ENCODE measurements at places on chromosomes 12 and 14.

- no peak for DNase-seq
These were observed 142.1 kb downstream of the CNTN1 start for GRCh38 chr12:40834321-40834720.

DNA sequence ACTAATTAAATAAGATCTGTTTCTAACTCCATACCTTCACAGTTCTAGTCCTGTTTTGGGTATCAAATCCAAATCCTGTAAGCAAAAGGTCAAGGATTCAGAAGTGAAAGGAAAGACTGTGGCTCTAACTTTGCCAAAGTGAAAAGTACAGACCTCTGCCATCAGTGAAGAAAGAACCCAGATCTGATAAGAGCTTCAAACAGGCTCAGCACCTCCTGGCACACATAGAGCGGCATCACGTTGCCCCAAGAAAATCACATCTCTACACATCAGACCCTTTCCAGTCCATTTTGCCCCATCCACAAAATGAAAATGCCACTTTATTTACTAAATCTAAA lies 23.2 kb downstream of the CLIP1 start:
- no peak for DNase-seq

- no peak for DNase-seq
These were observed 271.4 kb downstream of the RASSF9 start for GRCh38 chr12:85564786-85565185.

GRCh38 chr14:105322791-105323556 lies 8.4 kb downstream of the PACS2 start:
- DNase-seq: no peak

DNA sequence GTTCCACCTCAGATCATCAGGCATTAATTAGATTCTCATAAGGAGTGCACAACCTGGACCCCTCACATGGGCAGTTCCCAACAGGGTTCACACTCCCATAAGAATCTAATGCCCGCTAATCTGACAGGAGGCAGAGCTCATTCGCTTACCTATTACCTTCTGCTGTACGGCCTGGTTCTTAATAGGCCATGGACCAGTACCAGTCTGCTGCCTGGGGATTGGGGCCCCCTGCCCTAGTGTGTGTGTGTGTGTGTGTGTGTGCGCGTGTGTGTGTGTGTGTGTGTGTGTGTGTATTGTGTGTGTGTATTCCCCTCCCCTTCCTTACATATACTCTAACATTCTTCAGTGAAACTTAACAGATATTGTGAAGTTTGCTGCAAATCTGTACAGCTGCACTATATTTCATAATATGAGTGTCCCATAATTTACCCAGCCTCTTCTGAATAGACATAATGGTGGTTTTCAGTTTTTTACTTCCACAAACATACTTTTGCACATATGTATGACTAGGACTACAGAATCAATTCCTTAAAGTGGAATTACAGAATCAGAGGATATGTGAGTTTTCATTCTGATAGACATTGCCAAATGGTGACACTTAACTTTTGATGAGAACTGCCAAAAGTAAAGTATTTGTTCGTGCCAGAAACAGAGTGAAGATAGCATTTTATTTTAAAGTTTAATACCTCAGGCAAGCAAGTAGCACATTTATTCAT lies 205.2 kb upstream of the EEA1 start:
- DNase-seq: no peak

DNA sequence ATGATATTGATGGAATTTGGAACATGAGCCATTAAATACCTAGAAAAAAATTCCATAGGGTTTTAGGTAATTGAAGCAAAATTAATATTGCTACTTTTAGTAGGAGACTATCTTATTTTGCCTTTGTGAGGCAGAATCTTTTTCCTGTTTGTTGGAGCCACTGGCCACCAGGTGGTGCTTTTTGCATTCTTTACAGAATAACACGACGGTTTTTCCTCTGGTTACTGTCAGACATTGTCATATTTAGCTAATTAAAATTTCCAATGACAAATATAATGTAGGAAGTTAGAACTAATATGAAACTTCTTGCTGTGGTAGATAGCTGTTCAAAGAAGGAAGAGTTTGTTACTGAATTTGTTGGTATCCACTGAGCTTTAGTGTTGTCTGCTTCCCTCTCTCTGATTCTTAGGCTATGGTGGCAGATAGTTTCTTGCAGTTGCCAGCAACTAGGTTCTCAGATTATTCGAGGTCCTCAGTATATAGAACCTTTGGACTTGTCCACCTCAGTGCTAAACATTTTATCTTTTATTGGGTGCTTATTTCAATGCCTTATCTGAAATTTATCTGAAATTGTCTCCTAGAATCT lies 25.7 kb downstream of the RAB21 start:
- peak; percentile 34 for DNase-seq

- peak; percentile 77 for DNase-seq
These were observed 31.9 kb upstream of the DUSP6 start for GRCh38 chr12:89384050-89384758.

- DNase-seq: no peak
These were observed 1.6 kb upstream of the NDRG2 start for GRCh38 chr14:21026274-21026987.

DNA sequence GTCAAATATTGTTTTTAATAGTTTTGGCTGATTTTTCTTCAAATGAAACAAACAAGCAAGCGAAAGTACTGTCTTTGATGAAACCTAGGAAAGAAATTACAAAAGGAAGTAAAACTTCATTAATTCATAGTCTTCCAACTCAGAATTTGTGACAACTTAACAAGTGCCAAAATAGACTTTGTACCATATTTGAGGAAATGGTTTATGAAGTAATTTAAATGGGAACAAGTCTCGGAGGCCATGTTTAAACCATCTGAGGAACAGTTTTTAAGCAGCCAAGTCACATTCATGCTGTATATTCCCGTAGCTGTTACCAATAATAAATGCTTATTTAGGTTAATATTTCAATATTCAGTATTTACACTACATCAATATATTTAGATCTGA lies 745 bp upstream of the ARHGDIB start:
- no peak for DNase-seq

DNA sequence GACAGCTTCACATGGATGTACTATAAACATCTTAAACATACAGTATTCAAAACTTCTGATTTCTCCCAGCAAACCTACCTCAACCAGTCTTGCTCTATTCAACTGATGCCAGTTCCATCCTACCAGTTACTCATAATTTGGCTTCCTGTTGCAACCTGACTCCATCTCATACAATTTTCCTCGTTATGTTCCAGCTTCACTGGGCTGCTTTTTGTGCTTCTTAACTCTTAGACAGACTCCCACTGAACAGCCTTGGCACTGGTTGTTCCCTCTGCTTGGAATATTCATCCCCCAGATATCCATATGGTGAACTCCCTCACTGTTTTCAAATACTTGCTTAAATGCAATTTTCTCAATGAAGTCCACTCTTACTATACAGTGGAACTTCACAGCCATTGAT lies 249.2 kb downstream of the AEBP2 start:
- DNase-seq: peak; percentile 52

DNA sequence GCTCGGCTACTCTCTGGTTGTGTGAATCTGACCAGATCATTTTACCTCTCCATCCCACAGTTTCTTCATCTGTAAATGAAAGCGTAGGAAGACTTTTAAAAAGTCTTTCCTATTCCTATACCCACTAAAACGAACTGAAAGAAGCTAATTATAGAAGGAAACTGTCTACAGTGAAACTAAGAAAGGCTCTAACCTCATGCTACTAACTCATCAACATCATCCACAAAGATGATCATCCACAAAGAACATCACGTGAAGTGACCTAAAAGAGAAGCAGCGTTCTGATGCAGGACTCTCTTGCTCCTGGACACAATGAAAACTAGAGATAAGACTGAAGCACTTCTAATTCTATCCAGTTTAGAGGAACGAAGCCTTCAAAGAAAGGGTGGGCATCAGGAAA lies 58.5 kb upstream of the OSBPL8 start:
- no peak for DNase-seq

DNA sequence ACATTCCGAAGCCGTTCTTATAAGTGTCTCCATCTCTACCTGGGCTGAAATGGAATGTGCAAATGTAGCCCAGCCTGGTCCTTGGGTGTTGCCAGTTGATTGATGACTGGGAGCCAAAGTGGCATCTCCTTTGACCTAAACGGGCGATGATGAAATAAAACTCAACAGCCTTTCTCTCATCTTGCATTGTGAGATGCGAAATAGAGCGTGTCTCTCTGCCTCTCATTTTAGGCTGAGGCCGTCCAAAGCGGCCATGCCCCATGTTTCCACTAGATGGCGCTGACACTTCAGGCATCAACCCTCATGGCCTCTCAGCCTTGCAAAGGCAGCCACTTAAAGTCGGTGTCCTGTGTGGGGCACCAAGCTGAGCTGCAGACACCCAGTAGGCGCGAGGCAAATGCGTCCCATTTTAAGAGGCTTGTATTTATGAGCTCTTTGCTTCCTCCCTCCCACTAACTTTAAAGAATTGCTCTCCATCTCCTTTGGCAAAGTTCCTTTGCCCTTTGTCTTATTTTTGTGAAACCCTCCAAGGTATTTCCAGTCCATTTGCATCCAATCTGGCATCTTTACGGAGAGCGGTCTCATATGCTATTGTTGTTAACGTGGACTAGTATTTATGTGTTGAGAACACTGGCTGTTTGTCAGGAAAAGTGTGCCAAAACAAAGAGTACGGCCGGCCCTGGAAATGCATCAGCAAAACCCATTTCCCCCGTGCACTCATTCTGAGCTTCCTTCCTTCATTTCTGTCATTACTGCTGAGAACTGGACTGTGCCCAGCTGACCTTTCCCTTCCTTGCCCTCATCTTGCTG lies 25.0 kb downstream of the GPRC5A start:
- DNase-seq: peak; percentile 68

- peak; percentile 55 for DNase-seq
These were observed 86.8 kb downstream of the RFLNA start for GRCh38 chr12:124381456-124382296.

DNA sequence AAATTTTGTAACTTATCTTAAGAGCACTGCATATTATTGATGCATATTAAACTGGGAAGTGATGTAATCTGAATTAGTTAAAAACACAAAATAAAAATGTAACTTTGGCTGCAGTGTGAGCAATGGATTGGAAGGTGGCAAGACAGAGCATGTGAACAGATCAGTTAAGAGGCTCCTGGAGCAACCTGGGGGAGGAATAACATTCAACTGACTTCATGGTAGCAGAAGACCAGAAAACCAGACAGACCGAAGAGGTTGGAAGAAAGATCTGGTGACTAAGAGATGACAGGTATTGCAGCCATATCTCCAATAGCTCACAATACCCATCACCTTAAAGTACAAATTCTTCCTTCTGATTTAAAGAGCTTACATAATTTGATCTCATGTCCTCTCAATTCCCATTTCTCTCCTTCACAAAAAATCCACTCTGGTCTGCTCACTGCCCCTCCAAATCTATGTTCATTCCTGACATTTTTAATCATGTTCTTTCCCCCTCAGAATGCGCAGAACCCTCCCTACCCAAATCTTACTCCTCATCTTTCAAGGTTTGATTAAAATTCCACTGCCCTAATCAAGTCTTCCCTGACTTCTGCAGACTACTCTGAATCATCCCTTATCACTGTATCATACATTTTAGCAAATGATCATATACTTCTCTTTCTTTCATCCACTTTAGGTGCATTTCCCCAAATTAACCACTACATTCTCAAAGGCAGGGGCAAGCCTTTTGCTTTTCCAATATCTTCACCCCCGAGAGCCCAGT lies 51.5 kb downstream of the DUSP16 start:
- no peak for DNase-seq

- DNase-seq: peak; percentile 78
These were observed 37.8 kb downstream of the PAH start for GRCh38 chr12:102879144-102879763.
